ENCODE measurements at places on chromosomes 7 and 10.
A peak's percentile ranks its signal among the peaks of the same experiment; 100 is the strongest.

GRCh38 chr7:50199824-50200223, 104.7 kb upstream of the IKZF1 start:
- no peak for DNase-seq

- no peak for DNase-seq
These were observed 5.5 kb upstream of the PAPSS2 start for GRCh38 chr10:87654212-87654611.

- peak; percentile 76 for DNase-seq
These were observed 19.5 kb downstream of the WNT8B start for GRCh38 chr10:100482181-100482833.

DNA sequence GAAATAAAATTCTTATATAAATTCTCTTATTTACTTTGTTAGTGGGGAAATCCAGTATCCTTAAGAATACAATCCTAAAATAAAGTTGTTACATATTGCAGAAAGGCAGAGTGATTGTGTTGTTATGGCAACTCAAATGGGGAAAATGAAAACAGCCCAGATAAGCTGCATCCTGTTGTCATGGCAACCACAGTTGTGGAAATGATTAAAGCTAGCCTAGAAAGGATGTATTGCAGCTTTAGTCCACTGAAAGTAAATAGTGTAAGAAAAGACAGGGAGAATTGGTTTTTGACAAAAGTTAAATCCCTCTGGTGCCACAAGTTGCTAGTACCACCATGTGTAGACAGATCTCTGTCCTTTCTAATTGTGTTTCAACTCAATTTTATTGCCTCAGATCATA, 43.2 kb downstream of the BTRC start:
- peak; percentile 52 for DNase-seq

GRCh38 chr10:75028748-75029147, 82.7 kb upstream of the SAMD8 start:
- no peak for DNase-seq

DNA sequence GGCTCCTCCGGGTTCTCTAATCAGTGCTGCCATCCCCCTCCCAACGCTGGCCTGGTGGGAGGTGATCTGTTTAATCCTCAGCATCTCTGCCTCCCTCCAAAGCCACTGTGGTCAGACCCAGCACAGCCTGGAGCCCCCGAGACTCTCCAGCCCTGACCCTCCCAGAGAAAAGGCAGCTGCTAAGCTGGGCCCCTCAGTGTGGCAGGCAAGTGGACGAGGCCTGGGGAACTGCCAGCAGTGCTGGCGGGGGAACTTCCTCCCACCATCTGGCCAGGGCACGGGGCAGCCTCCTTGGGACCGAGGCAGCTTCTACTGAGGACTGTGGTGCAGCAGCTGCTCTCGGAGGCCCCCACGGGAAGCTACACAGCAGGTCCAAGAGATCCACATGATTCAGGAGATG, 51.1 kb downstream of the DPYSL4 start:
- DNase-seq: no peak

DNA sequence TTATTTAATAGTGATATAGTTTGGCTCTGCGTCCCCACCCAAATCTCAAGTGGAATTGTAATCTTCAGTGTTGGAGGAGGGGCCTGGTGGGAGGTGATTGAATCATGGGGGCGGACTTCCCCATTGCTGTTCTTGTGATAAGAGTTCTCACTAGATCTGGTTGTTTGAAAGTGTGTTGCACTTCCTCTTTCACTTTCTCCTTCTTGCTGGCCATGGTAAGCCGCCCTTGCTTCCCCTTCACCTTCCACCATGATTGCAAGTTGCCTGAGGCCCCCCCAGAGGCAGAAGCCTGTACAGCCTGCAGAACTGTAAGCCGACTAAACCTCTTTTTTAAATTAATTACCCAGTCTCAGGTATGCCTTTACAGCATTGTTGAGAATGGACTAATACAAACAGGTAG, 101.4 kb downstream of the MTPAP start:
- no peak for DNase-seq

GRCh38 chr7:49479936-49480544, 293.4 kb upstream of the VWC2 start:
- DNase-seq: no peak

DNA sequence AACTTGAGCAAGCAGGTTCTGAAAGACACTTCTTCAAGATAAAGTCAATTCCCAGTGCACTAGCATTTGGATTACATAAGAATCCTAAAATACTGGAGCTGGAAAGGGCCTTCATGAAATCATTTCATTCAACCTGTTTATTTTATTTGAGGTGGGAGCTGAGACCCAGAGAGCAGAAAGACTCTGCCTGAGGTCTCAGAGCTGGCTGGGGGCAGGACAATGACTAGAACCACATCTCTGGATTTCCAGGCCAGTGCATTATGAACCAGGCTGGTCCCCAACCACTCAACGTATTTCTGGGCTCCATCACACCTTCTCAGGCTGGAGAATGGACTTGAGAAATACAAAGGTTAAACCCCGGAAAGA, 8.4 kb downstream of the ANXA11 start:
- DNase-seq: no peak

- DNase-seq: no peak
These were observed 54.3 kb upstream of the PDGFA start for GRCh38 chr7:573933-574381.

DNA sequence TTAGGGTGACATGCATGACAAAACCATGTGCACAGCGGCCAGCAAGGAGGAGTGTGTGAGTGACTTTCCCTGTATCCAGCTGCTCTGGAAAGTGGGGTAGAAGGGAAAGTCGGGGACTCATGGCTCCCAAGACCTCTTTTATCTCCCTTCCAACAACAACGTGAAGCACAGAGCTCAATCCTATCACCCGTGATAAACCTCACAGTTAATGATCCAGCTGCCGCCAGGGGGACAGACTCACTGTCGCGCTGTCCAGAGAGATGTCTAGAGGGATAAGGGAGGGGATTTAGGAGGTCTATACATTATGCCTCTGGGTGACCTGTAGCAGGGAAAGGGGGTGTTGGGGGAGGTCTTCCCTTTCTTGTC, 84.0 kb upstream of the SMNDC1 start:
- DNase-seq: no peak

GRCh38 chr7:1246871-1247526, 14.3 kb downstream of the UNCX start:
- DNase-seq: no peak

- DNase-seq: peak; percentile 52
These were observed 298.6 kb downstream of the REEP3 start for GRCh38 chr10:63819753-63820329.

GRCh38 chr10:110411047-110411410, 86.7 kb upstream of the DUSP5 start:
- DNase-seq: peak; percentile 62

DNA sequence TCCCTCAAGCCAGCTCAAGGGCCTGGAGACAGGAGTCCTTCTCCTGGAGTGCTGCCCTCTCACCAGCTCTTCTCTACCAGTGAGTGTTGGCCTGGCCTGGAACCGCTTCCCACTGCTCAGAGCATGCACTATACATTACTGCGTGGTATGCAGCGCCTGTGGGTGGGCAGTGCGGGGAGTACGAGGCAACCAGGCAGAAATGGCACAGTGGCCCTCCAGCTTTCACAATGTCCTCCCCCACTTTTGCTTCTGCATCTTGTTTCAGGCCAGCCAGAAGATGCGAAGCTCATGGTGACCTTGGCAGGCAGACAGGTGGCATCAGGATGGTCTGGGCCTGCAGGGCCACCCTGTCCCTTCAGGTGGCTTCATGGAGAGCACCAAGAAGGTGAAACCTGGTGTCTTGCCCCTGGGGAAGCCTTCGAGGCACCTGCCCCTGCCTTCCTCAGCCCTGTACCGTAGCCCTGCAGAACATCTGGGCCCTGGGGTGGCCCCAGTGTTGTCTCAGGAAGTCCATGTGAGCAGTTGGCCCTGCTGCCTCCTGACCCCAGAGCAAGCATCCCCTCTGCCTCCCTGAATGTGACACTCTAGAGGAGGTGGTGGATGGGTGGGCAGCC, 35.8 kb downstream of the RASGEF1A start:
- no peak for DNase-seq

GRCh38 chr7:158109364-158110033, 478.1 kb downstream of the PTPRN2 start:
- no peak for DNase-seq

GRCh38 chr10:43392748-43393147, 16.2 kb downstream of the HNRNPF start:
- DNase-seq: no peak

DNA sequence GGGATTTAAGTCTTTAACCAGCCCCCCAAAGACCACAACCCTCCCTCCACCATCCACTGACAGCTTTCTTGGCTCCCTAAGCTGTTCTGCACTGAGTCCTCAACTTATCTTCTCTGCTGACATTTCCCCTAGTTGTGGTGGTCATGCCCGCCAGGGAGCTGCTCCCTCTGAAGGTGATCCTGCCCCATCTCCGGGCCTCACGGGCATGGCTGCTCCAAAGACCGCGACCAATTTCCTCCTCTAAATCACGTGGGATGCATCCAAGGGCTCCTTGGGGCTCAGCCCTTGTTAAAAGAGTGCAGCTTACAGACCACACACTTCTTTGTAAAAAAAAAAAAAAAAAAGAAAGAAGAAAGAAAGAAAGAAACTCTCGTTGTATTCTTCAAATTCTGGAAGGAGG, 27.1 kb upstream of the KLF6 start:
- DNase-seq: peak; percentile 40

- peak; percentile 24 for DNase-seq
These were observed at the start of gene RET for GRCh38 chr10:43076876-43077420. Gene RET, plus strand, starts transcription at chr10:43077069. Its CDS starts 190 bp downstream, at chr10:43077259.

- DNase-seq: no peak
These were observed 32.4 kb upstream of the KMT2E start for GRCh38 chr7:104981672-104982037.

DNA sequence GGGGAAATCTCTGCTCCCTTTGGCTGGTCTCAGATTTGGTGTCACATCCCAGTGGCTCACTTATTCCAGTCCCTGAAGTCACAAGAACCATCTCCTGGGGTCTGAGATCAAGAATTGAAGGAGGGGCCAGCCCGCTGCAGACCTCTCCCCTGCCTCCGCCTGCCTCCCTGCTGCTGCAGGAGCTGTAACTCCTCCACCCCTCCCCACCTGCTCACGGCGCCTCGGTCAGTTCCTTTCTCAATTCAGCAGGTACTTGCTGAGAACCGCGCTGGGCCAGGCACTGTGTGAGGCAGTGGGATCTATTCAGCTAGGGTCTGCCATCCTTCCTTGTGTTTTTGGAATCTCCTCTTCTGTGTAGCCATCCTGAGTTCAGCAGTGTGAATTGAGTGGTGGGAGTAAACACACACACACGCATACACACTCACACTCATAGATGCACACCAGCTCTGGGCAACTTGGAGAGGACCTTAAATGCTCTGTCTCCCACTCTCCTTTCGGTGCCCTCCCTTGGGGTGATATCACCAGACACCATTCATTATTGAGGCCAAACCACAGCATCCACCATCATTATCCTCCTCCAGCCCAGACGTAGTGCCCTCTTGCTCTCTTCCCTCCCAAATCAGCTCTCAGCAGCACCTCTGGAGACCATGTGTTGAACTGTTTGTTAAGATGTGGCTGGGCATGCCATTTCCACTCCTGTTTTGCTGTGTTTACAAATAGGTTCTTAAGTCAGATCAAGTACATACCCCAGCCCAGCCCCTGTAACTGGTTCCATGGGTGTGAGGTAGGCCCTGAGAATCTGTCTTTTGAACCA, 22.0 kb upstream of the ANKRD2 start:
- no peak for DNase-seq

- no peak for DNase-seq
These were observed 5.9 kb downstream of the VPS41 start for GRCh38 chr7:38903057-38903456.

- DNase-seq: peak; percentile 52
These were observed 386.0 kb downstream of the KIF20B start for GRCh38 chr10:90087197-90088023.

GRCh38 chr10:52551046-52551445, 221.5 kb downstream of the MBL2 start:
- no peak for DNase-seq

GRCh38 chr10:23516530-23516929, 77.7 kb downstream of the OTUD1 start:
- DNase-seq: peak; percentile 39

DNA sequence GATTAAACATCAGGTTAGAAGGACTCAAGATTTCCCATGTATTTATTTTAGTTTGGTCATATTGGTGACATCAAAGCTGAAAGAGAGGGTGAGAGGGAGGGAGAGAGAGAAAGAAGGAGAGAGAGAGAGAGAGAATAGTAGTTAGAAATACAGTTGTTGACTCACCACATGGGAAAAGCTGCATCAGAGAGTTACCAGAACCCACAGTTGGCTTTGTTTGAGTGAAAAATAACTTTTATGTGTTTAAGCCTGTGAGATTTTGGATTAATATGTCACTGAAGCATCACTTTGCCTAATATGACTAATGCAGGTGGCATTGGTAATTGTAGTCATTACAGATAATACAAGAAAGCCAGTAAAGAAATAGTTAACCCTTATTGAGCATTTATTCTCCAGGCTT, 303.9 kb downstream of the REEP3 start:
- DNase-seq: peak; percentile 91

DNA sequence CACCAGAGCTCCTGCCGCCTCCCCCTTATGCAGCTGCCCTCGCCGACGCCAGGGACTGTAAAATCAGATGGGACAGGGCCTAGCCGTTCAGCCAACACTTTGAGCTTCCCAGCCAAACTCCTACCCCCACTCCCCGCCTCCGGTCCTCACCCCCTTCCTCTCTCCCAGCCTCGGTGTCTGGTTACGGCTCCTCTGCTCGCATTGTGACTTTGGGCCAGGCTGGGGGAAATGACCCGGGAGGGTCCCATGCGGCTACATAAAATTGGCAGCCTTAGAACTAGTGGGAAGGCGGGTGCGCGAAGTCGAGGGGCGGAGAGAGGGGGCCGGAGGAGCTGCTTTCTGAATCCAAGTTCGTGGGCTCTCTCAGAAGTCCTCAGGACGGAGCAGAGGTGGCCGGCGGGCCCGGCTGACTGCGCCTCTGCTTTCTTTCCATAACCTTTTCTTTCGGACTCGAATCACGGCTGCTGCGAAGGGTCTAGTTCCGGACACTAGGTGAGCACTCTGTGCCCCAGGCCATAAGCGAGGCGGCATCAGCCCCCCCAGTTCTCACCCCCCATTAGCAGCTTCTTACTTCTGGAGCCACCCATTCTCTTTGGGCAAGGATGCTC, at the start of gene KAZALD1:
Gene KAZALD1, plus strand, starts transcription at position 366 of the 608 bp plus-strand sequence. CDS start 604 bp downstream, outside the sequence.
- DNase-seq: no peak

GRCh38 chr10:1434202-1434601, 303.1 kb downstream of the ADARB2 start:
- DNase-seq: no peak
